ENCODE measurements at places on chromosomes 2 and 18.

GRCh38 chr2:100612388-100613000 lies 49.7 kb downstream of the PDCL3 start:
- no peak for DNase-seq

DNA sequence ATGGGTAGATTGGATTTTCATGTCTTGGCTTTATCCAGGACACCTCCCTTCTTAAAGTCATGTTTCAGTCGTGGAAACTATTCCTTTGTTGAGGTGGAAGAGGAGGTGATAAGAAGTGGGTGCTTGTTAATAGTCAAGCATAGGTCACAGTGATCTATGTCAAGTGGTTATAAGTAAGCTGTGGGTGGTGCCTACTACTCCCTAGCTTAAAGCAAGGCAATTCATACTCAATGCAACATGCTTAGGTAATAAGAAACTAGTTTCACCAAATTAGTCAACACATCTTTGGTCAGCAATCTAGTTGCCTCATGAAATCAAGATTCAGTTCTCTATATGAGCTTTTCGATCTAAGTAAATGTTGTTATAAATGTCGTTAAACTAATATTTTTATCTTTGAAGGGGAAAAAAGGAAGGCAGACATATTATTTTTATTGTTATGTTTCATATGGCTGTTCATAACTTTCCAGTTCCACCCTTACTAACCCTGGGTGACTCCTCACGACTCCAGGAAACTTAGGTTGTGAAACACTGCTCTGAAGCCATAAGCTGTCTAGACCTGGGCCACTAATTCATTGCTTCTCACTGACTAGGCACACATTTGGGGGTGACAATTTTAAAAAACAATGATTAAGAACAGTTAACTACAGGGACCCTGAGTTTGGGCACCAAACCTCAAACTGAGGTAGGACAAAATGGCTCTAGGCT lies 5.8 kb upstream of the ABCB11 start:
- DNase-seq = no peak

GRCh38 chr18:49342690-49343089 lies 117.8 kb downstream of the DYM start:
- DNase-seq = no peak

- DNase-seq = no peak
These were observed 53.4 kb downstream of the FN1 start for GRCh38 chr2:215382480-215382879.

- DNase-seq = no peak
These were observed 422.8 kb downstream of the SETBP1 start for GRCh38 chr18:45103319-45104048.

DNA sequence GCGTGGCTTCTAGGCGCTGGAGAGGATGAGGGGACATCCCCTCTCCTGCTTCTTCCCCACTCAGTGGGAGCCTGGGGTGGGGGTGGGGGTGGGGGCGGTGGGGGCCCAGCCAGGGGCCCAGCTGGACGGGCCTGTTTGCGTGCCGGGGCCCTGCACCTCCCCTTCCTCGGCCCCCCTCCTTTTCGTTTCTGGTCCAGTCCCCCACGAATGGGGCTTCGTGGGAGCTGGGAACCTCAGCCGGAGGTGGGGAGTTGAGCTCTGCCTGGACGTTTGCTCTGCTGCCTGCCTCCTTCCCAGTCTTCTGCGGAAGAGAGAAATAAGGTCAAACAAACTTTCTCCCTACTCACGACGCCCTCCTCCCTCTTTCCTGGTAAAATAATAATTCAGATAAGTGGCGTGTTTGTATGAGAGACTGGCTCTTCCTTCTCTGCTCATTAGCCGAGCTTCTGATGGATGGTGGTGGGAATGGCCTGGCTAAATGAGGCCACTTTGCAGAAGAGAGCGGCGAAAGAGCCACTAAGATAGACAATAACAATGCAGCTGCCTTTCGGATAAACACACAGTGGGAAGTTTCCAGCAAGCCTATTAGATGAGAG lies 782 bp downstream of the MTA3 start:
- peak; percentile 21 for DNase-seq

GRCh38 chr18:8803957-8804356 lies 98.6 kb downstream of the MTCL1 start:
- no peak for DNase-seq

DNA sequence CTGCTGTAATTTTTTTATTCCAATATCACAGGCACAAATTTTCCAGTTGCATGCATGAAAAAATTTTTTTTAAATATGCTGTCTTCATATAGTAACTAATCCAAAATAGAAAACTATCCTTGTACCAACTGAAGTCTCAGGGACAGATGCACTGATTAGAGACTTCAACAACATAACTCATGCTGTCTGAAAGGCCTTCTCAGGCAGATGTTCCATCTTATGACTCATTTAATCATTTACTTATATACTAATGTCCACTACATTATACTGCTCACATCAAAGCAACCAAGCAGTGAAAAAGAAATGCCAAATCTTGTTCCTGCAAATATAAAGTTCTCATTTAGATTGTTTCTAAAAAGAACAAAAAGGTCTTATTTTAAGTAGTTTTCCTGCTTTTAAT lies 53.1 kb downstream of the OLA1 start:
- DNase-seq = no peak

DNA sequence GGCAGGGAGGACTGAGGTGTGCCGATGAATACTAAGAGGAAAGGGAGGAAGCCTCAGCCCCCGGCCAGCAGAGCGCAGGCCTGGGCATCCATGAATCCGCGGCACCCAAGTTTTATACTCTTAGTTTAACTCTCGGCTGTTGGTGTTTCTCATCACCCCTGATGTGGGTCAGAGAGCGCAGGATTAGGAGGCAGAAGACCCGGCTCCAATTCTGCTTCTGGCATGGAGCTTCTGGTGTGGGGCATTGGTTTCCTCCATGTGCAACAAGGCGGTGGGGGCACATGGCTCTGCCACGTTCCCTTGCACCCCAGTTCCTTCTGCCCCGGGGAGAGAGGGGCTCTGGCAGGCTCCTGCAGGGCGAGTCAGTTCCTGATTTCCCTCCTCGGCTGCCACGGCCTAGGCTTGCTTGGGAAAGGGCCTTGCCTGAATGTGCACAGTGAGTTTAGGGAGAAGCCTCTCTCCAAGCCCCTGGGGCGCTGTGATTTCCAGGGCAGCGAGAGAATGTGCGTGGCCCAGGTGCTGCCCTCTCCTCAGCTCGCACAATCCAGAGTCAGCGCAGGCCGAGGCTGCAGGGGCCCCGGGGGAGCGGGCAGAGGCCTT lies 36.2 kb upstream of the DNMT3A start:
- no peak for DNase-seq

DNA sequence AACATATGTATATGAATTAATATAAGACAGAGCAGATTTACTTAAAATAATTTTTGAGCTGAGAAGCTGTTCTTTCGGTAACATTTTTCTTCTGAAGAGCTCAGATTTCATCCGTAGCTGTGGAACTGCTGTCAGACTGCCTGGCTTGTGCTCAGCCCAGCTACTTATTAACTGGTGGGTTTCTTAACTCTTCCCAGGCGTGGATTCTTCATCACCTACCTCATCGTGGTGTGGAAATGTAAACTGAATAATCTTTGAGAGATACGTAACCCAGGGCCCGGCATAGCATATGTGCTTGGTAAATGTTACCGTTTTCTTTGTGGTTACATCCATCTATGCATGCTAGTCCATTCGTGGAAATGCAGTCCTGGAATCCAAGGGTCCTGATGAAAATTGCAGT lies 145.0 kb downstream of the MCFD2 start:
- DNase-seq = no peak

GRCh38 chr2:27870724-27871123 lies 19.5 kb downstream of the RBKS start:
- no peak for DNase-seq

DNA sequence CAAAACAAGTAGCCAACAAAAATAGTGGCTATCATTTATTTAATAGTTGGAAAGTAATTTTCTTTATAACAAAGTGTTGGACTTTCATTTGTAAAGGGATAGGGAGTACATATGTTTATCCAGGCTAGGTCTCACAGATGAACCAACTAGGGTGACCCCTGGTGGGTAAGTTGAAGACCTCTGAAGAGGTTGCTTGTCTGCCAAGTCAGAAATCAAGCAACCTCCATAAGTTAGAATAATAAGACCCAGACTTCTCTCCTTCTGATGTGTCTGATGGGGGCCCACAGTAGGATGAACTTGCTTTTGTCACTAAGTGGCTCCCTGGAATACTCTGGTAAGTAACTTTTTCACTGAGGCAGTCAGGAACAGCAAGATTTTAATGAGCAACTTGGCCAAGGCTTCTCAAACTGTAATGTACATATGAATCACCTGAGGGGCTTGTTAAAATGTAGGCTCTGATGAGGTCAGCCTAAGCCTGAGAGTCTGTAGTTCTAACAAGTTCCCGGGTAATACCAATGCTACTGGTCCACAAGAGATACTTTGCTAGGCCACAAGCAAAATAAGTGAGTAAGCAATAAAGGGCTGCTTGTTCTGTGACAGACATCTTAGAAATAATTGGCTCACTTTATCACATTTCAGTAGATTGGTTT lies 319.6 kb downstream of the PIK3C3 start:
- DNase-seq = no peak

DNA sequence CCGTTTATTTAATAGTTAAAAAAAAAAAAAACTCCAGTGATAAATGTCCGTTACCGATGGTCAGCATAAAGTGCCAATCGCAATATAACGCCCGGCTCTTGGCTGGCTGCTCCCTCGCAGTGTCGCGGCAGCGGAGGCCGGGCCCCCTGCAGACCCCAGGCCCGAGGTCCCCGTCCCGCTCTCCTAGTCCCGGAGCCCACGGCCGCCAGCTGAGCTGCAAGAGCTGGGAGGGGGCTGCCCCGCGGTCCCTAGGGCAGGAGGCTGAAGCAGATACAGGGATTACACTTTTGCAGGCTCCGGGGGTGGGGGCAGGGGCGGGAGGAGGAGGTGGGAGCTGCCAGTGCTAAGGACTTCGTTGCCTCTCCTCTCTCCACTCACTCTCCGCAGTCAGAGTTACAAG lies 6.9 kb downstream of the OSR1 start:
- DNase-seq = no peak

DNA sequence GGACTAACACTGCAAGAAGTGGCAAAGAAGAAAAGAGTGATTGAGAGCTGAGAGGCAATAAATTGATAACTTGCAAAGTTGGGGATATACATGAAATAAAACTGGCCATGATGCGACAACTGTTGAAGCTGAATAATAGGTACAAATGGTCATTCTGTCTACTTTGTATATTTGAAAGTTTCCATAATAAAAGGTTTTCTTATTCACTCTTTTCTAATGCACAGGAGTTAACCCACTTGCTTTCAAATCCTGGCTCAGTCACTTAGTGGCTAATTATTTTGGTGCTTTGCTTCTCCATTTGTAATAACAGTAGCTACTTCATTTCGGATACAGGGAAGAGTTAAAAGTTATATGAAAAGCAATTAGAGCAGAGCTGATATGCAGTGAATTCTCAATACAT lies 159.7 kb upstream of the WDSUB1 start:
- no peak for DNase-seq

DNA sequence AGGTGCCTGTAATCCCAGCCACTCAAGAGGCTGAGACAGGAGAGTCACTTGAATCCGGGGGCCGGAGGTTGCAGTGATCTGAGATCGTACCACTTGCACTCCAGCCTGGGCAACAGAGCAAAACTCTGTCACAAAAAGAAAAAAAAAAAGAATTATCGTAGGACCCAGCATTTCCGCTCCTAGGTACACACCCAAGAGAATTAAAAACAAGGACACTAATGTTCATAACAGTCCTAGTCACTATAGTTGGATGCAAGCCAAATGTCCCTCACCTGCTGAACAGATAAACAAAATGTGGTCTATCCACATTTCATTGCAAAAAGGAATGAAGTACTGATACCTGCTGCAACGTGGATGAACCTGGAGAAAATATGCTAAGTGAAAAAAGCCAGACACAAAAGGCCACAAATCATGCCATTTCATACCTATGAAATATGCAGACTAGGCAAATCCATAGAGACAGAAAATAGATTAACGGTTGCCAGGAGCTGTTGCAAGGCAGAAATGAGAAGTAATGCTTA lies 21.2 kb downstream of the ADRA2B start:
- DNase-seq = no peak

Measured in body of pancreas (tissue), 4 donors.